ENCODE measurements at places on chromosomes 1 and 21.
A peak's percentile ranks its signal among the peaks of the same experiment; 100 is the strongest.

DNA sequence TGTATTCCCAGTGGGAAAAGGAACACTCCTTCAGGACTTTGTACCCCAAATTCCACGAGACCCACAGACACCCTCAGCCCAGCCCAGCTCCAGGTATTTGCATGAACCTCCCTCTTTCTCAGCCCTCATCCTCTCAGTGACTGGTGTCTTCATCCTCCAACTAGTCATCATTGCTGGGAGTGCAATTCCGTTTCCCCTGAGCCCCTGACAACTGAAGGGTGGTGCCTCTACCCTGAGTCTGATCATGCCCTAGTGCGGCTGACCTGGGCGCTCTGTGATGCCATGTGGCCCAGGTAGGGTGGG, 3.8 kb upstream of the ZNF692 start:
- no peak for DNase-seq

- DNase-seq: no peak
These were observed 45.1 kb upstream of the GUCA2A start for GRCh38 chr1:42209526-42210251.

GRCh38 chr1:163084330-163084729, 15.2 kb downstream of the RGS4 start:
- DNase-seq: no peak

DNA sequence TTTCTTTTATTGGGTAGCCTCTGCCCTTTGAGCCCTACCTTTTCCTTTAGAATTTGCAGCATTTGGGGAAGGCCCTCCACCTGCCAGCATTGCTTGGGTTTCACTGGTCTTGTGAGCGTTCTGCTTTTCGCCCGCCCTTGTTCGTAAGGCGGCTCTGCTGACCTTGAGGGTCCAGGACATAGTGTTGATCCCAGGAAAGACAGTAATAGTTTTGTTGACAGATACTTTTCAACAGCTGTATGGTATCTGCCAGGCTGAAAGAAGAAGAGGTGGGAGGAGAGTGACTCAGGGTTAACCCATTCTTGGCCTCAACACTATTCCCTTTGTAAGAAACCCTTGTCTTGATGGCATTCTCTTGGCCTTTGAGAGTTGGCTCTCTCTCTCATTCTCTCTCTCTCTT, 113.4 kb upstream of the SPAG17 start:
- no peak for DNase-seq

GRCh38 chr21:33401630-33401992, 1.6 kb upstream of the IFNGR2 start:
- no peak for DNase-seq

- peak; percentile 46 for DNase-seq
These were observed 25.0 kb downstream of the RNU5D-1 start for GRCh38 chr1:44705938-44706337.

- no peak for DNase-seq
These were observed 6.4 kb upstream of the GBP5 start for GRCh38 chr1:89279011-89279466.

DNA sequence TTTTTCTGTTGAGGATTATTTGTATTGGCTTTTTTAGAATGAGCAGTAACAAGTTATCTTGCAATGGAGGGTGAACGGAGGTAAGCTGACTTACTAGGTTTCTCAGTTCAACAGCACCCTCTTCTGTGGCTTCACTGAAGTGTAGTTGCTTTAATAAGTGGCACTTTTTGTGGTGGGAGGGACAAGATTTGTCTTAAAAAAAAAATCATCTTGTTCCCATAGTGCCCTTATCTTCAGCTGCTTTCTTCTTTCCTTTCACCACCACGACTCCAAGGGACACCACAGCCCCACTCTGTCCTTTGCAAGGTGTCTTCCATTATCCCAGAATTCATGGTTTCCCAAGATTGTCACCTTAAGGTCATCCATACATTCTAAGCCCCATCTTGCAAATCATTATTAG, 92.9 kb downstream of the PIGK start:
- DNase-seq: peak; percentile 53

DNA sequence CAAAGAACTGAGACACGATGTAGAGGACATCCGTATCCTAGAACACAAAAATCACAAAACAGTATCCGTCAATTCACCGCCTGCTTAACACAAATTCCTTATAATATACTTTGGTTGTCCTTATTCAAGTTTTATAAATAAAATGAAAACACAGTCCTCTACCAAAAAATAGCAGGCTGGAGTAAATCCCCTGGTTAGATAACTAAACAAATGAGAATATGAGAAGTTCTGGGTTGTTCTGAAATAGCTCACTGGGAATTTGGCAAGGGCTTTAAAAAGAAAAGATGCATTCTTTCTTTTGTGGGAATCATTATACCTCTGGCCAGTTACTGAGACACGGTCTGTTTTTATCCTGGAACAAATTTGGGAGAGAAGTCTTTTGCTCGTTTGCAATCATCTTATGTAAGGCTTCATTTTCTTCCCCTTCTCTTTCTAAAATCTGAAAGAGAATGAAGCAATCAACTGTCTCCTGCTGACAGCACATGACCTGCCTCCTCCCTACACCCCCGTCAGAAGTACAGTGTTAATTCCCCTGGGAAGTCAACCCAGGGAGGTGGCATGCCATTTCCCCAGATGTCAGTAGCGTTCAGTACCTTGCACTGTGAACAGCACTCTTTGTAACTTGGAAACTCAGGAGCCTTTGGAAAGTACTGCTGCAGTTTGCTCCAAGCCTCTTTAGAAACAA, 37.1 kb upstream of the RAP1GAP start:
- no peak for DNase-seq

- no peak for DNase-seq
These were observed 42.3 kb upstream of the LAMC2 start for GRCh38 chr1:183143576-183144315.

DNA sequence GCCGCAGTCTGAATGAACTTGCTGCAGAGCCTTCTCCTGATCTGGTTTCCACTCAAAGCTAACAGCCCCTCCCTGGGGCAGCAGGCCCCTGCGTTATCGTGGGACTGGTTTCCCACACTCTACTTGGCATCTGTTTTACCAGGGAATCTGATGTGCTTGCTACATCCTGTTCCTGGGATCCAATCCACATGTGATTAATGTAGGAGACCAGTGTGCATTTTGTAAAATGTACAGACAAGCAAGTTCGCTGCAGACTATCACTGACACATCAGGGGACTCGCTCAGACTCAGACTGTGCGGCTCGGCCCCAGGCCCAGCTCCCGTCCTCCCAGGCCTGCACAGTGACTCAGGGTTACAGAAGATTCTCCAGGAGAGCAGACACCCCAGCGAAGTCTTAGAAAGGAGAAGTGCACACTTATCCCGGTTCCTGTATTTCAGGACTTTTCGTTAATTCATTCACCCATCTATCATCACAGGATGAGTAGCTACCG, 340.1 kb downstream of the MATN1 start:
- no peak for DNase-seq

DNA sequence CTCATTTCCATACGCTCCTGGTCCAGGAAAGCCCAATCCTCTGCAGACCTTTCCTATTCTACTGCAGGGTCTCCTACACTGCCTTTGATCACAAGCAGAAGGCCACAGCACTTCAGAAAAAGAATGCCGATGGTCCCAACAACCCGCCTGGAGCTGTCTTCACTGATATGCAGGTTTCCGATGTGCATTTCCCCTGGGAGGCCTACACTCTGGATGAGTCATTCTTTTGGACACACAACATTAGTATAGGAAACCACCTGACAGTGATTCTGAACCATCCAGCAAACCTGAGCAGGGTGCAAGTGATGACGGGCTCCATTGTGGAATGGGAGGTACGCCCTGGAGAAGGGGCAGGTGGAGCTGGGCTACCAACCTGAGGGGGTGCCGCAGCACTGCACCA, 15.0 kb downstream of the PCAT6 start:
- DNase-seq: no peak

DNA sequence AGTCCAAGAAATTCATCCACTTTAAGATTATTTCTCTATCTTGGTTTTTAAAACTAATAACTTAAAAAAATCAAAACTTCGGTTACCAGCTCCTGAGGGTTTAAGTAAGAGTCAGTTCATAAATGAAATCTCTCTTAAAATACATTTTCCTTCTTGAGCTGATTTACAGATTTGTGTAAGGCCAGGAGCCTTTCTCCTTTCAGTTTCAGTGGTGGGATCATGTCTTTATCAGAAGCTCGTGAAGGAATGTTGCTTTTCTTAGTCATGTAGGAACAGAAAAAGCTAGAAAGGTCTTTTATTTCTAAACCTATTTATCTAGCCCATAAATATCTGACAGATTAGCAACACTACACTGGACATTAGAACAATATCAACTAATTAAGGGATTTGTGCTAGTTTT, 390.2 kb downstream of the GPATCH2 start:
- no peak for DNase-seq

DNA sequence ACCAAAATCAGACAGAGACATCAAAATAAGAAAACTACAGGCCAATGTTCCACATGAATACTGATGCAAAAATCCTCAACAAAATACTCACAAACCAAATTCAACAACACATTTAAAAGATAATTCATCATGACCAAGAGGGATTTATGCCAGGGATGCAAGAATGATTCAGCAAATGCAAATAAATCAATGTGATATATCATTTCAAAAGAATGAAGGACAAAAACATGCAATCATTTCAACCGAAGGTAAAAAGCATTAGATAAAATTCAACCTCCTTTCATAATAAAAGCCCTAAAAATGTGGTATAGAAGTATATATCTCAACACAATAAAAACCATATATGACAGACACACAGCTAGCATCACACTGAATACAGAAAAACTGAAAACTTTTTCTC, 81.5 kb upstream of the LYPLAL1 start:
- no peak for DNase-seq

DNA sequence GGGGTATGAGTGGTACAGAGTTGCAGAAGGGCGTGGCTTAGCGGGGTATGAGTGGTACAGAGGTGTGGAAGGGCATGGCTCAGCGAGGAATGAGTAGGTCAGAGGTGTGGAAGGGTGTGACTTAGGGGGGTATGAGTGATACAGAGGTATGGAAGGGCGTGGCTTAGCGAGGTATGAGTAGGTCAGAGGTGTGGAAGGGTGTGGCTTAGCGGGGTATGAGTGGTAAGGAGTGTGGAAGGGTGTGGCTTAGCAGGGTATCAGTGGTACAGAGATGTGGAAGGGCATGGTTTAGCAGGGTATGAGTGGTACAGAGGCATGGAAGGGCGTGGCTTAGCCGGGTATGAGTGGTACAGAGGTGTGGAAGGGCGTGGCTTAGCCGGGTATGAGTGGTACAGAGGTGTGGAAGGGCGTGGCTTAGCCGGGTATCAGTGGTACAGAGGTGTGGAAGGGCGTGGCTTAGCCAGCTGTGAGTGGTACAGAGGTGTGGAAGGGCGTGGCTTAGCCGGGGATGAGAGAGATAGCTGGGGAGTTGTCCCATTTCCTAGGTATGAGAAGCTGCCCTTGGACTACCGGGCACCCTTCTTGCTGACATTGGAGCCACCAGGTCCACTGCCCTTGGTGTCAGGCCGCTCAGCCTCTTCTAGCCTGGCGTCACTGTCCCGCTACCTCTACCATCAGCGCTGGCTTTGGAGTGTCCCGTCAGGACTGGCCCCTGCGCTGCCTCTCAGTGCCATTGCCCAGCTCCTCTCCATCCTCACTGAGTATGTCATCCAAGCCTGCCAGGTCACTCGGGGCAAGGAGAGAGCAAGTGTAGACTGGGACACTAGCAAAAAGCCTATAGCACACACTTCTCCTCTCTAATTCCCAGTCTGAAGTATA, 29.8 kb downstream of the HYI start:
- no peak for DNase-seq

DNA sequence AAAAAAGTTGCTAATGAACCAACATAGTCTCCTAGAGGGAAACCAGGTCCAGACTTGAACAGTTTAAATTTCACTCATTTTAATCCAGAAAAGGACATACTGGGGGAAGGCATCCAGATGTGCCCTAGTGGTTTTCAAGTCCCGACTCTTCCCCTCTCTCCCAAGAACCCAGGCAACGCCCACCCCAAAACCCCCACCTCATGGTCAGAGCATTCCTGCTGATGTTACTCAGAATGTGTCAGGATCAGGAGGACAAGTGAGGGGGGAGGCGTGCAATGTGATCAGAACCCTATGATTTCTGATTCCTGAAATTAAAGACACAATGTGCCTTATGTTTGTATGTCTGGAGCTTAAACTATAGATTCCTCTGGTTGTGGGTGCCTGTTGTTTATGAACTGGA, 1.6 kb upstream of the CTSK start:
- DNase-seq: no peak

GRCh38 chr1:51690285-51690961, 73.5 kb downstream of the OSBPL9 start:
- DNase-seq: no peak

DNA sequence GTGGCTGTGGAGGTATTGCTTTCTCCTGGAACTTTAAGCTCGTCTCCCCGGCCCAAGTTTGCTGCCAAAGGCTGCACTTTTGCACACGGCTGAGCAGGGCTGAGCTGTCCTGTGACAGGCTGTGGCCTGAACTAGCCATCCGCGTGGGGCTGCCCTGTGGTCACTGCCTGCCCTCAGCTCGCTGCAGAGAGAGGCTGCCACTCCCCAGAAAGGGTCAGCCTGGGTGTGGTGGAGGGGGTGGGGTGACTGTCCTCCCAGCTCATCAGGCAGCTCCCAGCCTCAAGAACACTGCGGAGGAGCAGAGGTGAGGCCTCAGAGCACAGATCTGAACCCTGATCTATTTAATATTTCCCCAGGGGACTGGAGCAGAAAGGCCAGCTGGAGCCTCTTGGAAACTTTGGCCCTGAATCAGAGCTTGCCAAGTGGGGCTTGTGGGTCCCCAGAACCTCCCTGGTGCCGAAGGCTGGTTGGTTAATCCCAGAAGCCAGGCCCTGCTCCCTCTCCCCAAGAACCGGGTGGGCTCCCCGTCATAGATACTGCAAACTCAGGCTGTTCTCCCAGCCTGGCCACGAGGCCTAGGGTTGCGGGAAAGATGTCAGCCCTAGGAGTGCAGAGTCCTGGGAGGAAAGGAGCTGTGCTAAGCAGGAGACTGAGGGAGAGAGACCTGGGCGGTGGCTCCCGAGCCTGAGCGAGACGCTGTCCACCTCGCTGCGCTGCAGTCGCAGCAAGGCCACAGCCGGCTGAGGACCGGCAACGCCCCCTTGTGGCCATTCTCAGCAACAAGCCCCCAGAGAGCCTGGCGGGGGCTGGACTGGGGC, 125.1 kb upstream of the IPO9 start:
- DNase-seq: peak; percentile 79

- no peak for DNase-seq
These were observed 25.1 kb downstream of the PLCH2 start for GRCh38 chr1:2501041-2501819.

DNA sequence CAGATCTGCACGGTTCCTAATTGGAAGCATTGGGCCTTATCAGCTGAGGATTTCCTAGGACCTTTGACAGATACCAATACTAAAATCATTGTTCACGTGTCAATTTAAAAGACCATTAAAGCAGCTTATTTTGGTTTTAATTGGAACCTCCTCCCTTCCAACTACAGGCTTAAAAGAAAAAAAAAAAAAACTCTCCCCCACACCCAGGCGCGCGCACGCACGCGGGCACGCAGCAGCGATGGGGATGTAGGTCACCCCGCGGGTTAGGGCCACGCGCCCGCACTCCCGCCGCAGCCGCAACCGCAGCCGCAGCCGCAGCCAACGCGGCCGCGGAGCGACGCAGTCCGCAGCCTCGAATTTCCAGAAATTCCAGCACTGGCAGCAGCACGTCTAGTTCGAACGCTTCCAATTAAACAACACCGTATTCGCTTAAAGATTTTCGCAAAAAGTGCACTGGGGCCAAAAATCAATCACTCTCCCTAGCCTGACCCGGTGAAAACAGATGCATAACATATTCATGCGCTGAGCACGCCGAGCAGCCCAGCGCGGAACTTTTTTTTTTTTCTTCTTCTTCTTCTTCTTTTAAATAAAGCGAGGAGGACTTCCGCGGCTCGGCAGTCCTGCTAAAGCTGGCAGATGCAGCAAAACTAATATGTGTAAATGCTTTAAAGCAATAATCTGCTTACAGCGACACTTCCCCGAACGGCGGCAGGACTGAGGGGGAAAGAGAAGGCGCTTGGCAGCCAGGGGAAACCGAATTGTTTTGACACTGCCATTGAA, 13.3 kb upstream of the BARHL2 start:
- peak; percentile 77 for DNase-seq
